ENCODE measurements at places on chromosomes 2 and 18.

DNA sequence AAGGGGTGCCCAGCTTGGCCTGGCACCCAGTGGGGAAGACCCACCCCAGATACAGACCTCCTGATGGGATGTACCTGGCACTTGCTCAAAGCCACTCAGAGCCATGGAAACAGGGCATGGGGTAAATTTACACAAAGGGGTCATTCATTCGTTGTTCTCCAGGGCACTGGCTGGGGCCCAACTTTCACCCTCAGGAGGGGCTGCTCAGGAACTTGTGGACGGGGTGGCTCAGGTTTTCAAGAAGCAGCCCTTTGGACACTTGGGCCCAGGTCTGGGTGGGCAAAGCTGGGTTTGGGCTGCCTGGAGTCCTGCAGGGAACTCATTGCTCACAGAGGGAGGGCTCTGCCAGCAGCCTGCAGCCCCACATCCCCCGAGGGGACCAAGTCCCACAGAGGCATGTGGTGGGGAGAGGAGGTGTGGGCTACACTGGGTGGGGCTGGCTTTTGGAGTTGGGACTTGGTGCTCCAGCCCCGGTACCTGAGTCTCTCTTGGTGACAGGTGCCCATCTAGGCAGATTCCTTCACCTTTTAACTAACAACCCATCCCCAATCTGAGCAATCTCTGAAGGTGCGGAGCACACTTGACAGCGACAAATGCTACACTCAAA, 172.3 kb downstream of the CELF4 start:
- no peak for DNase-seq

DNA sequence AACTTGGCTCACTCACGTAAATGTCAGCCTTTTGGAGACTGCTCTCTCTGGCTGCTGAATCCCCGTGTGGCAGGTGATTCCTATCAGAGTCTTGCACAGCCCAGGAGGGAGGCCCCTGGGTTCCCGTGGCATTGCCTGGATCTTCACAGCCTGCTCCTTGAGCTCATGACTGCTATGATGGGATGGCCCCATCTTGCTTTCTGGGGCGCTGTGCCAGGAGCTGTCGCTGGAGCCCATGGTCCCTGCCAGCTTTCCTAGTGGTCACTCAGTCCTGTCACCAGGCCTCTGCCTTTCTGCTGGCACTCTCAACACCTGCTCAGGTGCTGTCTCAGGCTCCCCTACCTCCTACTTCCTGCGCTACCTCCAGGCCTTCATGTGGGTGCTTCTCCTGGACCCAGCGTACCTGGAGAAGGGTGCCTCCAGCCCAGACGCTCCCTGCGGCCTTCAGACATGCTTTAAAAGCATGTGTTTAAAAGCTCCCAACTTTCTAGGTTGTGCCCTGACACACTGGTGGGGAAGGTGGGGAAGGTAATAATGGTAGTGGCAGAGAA, 110.1 kb downstream of the MCFD2 start:
- no peak for DNase-seq

DNA sequence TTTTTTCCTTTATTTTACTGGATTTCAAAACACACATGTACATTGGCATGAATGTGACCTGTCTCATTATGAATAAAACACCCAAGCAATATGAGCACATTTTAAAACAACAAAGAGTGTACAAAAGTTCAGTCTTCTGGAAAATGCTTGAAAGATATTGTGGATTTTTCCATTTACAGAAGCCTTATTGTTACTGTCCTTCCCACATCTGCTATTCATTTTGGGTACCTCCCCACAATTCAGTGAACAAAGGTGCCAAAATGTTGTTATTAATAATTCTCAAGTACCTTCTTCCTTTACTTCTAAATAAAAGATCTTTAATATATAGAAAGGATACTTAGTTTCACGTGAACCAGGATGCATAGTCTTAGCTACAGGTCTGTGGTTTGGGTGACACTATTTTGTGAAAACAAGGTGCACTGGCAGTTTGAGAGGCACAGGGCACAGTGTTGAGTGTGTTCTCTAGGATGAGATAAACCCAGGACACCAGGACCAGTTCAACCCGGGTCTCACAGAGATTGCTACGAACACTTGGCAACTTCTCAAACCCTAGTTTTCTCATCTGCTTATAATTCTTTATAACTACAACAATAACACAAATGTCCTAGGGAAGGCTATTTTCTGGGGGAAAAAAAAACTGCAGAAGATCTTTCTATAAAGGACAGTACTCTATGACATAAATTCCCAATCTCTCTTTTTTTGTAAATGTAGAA, 84.5 kb upstream of the GALNT5 start:
- no peak for DNase-seq

- DNase-seq: no peak
These were observed 8.0 kb upstream of the KLHL29 start for GRCh38 chr2:23376972-23377371.

- DNase-seq: no peak
These were observed 465 bp downstream of the SEPTIN10 start for GRCh38 chr2:109613081-109613921.

GRCh38 chr2:150426724-150427123, 60.7 kb downstream of the RND3 start:
- DNase-seq: no peak

DNA sequence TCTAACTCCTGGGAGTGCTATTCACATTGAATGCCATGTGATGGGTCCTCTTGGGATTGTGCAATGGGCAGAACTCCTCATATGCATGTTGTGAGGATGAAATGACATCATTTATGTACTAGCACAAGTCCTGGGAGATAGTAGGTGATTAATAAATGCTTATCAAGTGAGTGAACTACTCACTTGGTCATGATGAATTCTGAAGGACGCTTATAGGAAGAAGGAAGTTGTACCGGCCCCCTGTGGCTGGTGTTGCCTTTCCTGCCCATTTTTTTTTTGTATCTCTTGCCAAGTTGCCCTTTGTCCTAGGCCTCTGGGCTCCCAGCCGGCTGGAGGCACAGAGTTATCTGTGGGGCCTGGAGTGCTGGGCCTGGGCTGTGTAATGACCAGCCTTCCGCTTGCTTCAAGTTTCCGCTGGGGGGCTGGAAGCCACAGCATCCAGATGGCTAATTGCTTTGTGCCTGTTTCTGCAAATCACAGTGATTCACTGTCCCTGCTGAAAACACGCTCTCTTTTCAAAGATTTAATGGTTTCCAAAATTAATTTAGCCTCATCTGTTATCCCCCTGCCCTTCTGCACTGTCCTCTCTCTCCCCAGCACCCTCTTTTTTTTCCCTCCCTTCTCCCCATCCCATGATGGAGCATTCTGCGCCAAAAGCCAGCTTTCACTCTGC, 33.7 kb upstream of the MRPL33 start:
- DNase-seq: no peak

- no peak for DNase-seq
These were observed 44.8 kb upstream of the ARHGAP25 start for GRCh38 chr2:68689553-68690537.

GRCh38 chr2:34037157-34037556, 438.1 kb upstream of the FAM98A start:
- no peak for DNase-seq

- no peak for DNase-seq
These were observed 116.2 kb downstream of the GATA6 start for GRCh38 chr18:22285361-22286140.

DNA sequence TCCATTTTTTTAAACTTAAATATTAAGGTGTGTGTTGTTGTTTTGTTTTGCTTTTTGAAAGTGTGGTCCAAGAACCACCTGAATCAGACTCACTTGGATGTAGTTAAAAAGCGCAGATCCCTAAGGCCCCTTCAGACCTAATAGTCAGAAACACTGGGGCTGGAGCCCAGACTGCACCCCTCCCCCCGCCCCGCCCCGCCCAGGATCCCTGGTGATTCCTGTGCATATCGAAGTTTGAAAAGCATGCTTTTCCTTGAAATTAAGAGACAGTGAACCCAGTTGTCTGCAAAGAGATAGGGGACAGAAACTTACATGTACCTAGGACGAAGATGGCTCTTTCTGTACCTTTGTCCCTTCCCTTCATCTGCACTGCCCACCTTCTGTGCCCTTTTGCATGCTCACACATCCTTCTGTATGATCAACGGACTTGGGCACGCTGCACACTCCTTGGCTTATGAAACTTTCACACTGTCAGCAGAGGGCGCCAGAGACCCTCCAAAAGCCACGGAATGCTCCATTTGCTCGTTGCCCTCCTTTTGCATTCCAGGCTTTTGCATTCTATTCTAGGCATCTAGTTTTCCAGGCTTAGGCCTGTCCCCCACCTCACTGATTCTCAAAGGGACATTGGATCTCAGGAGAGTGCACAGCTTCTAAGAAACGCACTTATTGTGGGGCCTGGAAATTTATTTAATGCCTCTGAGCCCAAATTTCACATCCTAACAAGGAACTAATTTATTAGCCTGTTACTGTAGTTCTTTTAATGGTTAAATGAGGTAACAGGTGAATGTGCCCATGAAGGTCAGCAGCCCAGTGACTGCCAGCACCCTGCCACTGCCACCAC, 32.8 kb upstream of the SLC14A1 start:
- peak; percentile 78 for DNase-seq

- no peak for DNase-seq
These were observed 28.3 kb downstream of the MALT1 start for GRCh38 chr18:58699551-58699950.

DNA sequence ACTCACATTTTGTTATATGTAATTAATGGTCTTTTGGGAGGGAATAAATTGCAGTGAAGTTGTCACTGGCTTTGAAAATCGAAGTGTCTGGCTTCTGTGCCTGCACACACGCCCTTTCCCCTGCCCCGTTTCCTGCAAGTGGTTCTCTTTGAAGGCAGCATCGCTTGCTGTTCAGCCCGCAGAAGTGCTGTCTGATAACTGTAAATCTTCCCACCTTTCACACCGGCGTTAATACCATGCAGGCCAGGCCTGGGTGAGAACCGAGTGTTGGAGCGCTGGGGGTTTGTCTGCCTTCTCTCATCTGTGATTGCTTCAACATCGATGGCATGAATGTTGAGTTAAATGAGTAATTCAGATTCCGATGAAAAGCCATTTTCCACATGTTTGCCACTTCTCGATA, 37.9 kb upstream of the RPL31 start:
- no peak for DNase-seq

DNA sequence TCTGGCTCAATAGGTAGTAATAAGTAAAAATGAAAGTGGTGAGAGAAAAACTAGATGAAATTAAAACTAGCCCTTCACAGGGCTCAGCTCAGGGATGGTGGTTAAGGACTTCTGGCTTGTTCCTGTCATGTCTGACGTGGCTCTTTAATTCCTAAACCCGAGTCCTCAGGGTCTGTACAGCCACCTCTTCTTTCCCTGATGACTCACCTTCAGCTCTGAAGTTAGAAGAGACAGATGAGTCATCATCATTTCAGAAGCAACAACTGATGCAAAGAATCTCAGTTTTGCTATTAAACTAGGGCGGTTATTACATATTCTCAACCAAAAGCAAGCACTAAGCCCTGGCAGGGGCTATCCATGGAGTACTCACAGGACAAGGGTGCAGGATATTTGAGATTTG, 24.0 kb upstream of the ITGB6 start:
- no peak for DNase-seq

DNA sequence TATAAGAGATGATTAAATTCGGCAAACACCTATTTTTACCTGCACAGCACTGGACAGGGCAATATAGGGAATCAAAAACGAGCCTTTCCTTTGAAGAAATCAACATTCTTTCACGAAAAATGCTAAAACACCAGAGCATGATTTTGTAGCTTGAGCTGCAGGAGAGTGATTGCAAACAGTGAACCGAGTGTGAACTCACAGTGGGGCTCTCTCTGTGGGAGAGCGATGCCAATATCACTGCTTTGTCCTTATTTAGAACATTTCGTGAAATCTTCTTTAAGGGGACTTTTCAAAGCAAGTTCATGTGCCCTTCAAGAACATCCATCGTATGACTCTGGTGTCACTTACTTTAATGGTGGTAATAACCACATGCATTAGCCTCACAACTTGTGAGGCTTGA, 238.8 kb downstream of the CD226 start:
- DNase-seq: no peak

DNA sequence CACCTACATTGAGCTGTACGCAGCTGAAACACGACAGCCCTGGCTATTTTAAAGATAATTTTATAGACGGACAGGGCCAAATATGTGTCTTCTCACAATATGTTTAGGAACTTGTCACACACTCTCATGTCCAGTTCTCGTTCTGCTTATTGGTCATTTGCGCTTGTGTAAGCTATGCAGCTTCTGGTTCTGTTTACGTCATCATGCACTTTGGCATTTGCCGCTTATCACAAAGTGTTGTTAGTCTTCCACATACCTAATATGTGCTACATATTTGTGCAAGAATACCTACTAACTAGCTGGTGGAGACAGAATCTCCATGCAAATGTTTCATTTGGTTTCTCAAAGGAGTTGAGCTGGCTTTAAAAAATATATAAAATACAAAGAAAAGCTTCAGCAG, 7.5 kb upstream of the ZNF516 start:
- no peak for DNase-seq

- no peak for DNase-seq
These were observed 2.5 kb downstream of the VIT start for GRCh38 chr2:36698993-36699392.

DNA sequence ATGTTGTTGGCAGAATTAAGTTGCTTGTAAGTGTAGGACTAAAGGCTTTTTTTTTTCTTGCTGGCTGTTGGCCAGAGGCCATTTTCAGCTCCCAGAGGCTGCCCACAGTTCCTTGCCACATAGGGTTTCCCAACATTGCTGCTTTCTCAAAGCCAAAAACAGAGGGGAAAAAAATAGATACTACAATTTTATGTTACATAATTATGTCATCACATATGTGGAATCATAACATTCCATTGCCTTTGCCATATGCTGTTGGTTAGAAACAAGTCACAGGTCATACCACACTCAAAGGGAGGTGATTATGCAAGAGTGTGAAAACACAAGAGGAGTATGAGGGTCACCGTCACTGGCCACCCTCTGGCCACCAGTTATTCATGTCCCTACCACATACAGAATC, 154.5 kb downstream of the RTN4 start:
- no peak for DNase-seq

DNA sequence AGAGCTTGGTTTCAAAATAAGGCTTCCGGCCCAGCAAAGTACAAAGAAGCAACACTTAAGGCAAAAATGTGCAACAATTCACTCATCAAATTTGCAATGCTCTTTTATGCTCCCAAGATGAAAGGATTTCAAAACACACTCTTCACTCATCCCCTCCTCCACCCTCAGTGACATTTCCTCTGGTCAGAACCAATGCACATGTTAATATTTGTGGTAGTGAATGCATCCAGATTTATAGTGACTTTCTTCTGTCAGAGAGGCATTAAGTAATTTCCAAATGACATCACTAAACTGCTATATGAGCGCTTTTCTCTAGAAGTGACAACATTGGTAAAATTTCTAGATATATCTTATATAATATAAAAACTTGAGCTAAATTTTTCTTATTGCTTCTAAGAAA, 800.4 kb downstream of the NRXN1 start:
- DNase-seq: no peak

DNA sequence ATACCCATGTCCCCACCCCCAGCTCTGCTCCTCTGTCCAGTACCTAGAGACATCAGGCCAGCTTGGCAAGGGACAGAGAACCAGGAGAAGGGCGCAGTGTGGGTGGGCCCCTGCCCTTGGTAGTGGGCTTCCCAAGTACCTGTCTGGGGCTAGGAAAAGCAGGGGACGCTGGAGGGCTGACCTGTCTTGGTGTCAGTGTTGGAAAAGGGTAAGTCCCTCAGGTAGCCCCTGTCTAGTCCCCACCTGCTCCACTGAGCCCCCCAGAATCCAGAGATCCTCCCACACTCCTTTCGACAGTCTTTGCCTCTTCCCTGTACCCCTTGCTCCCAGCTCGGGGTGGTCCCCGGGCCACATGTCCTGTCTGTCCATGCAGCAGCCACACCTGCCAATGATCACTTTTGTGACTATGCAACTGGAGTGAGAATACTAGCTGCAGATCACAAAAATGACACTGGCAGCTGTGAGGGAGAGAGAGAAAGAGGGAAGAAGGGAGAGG, 14.6 kb downstream of the DNAJB2 start:
- no peak for DNase-seq

All from CD4-positive, alpha-beta T cell treated with Interleukin-12 subunit alpha and Interleukin-12 subunit beta, for 1 hour (primary cell).